Stimulated activated CD8-positive, alpha-beta memory T cell treated with anti-CD3 and anti-CD28 coated beads, Interleukin-4, amount 100 ng/mL, for 4 hours (primary cell): ENCODE measurements at places on chromosomes 12 and 14.

DNA sequence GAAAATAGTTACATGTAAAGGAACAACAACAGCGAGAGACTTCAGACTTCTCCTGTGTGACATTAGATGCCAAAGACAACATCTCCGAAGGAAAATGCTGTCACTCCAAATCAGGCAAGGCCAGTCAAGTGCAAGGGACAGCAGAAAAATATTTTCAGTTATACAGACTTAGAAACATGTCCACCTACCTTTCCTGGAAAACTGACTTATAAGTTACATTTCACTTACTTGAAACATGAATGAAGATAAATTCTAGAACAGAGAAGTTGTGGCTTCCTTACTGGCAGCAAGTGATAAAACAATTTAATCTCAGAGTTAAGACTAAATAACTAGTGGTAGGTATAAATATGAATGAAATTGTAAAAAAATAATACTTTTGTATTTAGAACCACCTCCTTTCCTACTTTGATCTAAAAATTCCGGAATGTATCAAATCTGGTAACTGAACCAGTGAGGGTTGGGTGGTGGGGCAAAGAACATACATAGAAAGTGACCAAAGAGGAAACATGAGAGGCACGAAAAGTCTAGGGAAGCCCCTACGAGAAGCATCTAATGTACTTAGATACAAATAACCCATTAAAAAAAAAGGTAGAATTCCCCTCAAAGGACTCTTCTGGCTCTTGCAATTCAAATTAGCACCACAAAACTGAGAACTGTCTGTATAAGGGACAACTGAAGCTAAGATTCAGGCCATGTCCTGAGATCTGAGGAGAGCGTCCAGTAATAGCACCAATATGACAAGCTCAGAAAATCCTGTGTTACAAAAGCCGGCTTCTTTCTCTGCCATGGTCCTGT is 21.2 kb downstream of the MTHFD1 start:
- no peak for DNase-seq

- no peak for DNase-seq
These were observed 232.7 kb downstream of the RASSF9 start for GRCh38 chr12:85603556-85603955.

DNA sequence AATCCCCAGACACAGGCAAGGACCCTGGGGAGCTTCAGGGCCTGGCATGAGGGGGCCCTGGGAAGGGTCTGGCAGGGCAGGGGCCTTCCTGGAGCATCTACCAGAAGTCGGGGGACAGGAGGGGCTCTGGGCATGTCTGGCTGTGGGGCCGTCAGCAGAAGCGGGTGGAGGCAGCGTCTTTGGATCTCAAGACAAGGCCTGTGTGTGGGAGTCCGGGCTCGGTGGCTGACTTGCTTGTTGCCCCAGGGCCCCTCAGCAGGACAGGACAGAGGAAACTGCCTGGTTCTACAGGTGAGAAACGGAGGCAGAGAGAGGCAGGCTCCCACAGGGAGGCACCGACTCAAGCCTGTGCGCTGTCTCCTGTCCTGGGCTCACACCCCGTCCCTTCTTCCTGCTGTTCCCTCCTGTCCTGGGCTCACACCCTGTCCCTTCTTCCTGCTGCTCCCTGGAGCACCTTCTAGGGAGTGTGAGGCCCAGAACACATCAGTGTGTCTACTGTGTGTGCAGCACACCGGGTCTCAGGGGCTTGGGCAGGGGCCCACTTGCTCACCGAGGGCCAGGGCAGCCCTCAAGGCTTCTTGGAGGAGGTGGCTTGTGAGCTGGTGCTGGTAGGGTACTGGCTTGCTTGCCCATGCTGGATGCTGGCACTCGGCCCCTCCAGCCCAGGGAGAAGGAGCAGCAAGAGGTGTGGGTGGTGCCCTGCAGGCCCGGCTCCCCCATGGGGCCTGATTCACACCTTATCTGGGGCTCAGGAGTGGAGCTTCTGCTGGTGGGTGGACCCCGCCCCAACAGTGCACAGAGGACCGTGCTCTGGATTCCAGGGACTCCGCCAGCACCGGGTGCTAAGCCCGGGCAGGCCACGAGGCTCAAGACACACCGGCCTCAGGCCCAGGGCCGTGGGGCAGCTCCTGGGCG is 14.9 kb downstream of the ASPG start:
- DNase-seq = no peak

DNA sequence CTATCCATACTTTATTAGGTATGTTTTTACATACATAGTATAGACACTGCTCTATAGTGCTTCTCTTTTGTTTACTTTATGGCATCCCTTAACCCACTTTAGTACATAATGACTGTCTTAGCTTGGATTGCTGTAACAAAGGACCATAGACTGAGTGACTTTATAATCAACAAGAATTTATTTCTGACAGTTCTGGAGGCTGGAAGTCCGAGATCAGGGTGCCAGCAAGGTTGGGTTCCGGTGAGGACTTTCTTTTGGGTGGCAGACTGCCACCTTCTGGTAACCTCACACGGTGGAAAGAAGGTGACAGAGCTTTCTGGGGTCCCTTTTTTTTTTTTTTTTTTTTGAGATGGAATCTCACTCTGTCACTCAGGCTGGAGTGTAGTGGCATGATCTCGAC is 48.6 kb upstream of the PPM1H start:
- DNase-seq = no peak

- no peak for DNase-seq
These were observed 888 bp upstream of the PPP1R12A start for GRCh38 chr12:79935624-79936345.

DNA sequence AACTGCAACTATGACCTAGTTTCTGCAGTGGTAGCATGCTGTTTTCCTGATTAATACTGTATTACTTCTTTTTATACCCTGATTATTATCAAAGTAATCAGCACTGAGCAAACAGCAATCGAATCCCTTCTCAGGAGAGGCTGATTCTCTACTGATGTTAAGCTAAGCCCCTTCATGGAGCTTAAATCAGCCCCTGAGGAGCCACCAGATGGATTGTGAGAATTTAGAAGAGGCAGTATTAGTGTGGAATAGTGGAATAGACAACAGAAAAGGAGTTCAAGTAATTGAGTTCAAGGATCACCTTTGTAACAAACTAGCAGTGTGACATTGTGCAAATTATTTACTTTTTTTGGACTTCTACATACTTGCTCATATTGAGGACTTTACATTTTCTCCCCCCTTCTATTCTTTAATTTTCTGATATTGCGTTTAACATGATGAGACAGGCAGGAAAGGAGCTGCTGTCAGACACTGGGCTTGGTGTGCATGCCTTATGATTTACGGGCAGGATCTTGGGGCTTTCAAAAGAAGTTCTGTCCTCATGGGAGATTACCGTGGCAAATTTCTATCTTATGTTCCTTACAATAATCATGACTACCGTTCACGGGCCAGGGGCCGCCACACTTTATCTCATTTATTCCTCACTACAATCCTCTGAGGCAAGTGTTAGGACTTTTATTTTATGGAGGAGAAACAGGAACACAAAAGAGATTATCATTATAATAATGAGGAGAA is 68.0 kb downstream of the PTPRR start:
- DNase-seq = no peak

DNA sequence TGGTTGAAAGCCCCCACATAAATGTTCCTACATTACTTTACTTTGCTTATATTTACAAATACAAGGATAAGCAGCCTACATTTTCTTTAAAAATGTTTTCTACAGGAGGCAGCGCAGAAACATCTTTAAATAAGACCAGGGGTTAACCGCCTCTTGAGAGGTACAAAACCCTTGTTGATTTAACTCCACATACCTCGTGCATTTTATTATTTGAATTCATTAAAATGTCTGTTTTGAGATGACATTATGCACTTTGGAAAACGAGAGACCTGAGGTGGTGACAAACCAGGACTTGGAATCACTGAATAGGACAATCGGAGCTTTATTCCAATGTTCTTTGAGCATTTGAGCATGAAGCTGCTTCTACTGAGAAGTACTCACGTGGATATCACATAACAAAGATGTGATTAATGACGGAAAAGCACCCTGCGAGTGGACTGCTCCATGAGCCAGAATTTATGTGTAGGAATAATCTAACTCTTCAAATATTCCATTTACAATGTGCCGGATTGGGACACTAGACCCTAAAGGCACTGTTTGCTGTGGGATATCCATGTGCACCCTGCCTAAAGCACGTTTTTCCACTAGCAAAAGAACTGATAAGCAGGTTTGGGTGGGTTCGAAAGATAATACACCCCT is 746 bp upstream of the DUSP16 start:
- DNase-seq = no peak

- no peak for DNase-seq
These were observed 26.2 kb downstream of the NKX2-8 start for GRCh38 chr14:36555998-36556743.

GRCh38 chr14:105925615-105926372 is 399.4 kb downstream of the TMEM121 start:
- DNase-seq = no peak

GRCh38 chr12:77003246-77003645 is 62.1 kb downstream of the E2F7 start:
- no peak for DNase-seq

- no peak for DNase-seq
These were observed 20.6 kb downstream of the JAG2 start for GRCh38 chr14:105147671-105148603.

- DNase-seq = no peak
These were observed 389.7 kb upstream of the FAR2 start for GRCh38 chr12:28759333-28759732.

- no peak for DNase-seq
These were observed 579.2 kb downstream of the BCL11B start for GRCh38 chr14:98692832-98693231.

DNA sequence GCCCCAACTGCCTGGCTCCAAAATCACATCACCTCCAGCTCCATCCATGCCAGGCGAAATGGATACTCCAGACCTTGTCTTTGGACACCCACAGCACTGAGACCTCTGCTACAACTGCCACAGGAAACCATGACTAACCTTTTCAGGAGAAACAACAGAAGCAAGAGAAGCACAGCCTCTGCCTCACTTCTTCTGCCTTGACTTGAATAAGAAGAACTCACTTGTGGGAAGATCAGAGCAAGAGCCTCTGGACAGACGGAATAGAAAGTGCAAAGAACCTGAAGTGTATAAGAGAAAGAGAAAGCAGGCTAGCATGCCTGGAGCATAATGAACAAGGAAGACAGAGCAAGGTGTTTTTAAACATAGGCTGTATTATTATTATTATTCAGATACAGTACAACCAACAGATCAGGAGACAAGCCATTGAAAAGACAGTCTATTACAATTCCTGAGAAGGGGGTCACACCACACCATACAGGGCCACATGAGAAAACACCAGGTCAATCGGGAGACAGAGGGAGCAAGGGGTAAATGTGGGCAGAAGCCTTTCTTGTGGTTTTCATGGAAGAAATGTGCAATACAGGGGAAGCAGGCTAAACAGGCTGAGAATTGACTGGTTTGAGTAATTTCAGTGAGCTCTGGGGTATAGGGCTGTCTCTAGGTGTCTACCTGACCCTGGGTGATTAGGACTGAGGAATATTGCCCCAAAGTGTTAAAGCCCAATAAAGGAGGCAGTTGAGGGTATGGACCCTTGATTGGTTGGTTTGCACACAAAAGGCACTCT is 7.4 kb upstream of the OR10P1 start:
- DNase-seq = no peak

DNA sequence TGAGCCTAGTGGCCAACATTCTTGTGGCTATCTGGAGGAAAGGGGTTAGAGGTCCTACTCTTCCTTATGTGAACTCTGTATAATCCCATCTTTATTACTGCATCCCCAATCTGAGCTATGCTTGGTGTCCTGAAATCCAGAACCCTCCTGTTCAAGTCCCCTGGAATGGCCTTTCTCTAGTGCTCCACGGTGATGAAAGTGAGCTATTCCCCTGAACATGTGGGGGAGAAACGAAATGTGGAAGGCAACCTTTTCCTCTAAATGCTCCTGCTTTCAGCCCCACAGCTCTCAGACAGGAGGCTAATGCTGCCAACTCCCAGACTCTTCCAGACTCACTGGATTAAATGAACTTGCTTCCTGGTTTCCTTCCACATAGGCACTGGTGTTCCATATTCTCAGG is 2.5 kb upstream of the PGAM5 start:
- DNase-seq = no peak

GRCh38 chr14:76531821-76532318 is 155.9 kb downstream of the ESRRB start:
- no peak for DNase-seq

DNA sequence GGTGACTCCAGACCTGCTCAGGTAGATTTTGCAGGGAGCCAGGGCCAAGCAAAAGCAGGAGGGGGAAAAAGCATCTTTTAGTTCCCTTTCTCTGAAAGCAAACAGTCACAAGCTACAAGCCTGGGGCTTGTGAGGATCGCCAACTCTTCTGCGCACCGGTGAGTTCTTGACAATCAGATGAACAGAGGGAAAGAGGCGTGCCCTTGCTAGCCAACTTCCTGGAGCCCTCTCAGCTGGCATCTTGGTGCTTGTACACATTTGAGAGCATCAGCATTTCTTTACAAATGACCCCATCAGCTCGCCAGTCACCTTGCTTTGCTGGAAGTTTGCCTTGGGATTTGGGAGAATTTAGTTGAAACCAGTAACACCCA is 55.5 kb downstream of the ZNF664 start:
- no peak for DNase-seq

- DNase-seq = no peak
These were observed 82.1 kb downstream of the APAF1 start for GRCh38 chr12:98727196-98727595.

- DNase-seq = no peak
These were observed 8.9 kb downstream of the DDHD1 start for GRCh38 chr14:53144244-53144643.

DNA sequence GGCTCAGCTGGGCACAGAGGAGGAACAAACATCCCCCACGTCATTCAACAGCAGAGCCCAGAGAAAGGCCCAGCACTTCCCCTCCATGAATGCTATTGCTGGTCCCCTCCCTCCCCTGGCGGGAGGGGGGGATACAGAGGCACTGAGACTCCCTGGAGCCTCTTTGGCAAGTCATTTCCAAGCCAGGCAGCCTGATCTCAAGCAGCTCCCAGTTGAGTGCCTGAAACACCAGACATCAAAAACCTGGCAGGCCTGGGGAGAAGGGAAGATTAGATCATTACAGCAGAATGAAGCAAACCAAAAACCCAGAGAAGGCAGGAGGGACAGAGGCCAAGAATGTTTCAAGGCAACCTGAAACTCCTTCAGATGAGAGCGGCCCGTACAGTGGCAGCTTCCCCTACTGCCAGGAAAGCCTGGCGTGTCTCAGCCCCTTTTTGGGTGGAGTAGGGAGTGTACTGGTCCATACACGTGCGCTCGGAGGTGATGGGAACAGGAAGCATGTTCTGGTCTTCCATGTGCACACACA is 92.1 kb downstream of the LRRC74A start:
- DNase-seq = no peak

GRCh38 chr14:68246074-68246785 is 426.7 kb downstream of the RAD51B start:
- no peak for DNase-seq

- peak; percentile 5 for DNase-seq
These were observed at the start of gene AP4S1 for GRCh38 chr14:31025367-31026076. Gene AP4S1 (plus strand): TSS chr14:31025649. CDS start chr14:31066197, 40,548 bp downstream.

DNA sequence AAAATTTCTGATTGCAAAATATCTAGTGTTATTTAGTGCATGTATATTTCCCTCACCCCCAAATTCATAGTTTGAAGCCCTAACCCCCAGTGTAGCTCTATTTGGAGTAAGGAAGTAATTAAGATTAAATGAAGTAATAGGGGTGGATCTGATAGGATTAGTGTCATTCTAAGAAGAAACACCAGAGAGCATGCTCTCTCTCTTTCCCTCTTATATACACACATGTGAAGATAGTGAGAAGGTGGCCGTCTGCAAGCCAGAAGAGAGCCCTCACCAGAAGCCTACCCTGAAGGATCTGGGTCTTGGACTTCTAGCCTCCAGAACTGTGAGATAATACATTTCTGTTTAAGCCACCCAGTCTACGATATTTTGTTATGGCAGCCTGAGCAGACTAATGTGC is 120.3 kb downstream of the TMEM30B start:
- DNase-seq = no peak
